ENCODE measurements at places on chromosomes 13 and 19.

DNA sequence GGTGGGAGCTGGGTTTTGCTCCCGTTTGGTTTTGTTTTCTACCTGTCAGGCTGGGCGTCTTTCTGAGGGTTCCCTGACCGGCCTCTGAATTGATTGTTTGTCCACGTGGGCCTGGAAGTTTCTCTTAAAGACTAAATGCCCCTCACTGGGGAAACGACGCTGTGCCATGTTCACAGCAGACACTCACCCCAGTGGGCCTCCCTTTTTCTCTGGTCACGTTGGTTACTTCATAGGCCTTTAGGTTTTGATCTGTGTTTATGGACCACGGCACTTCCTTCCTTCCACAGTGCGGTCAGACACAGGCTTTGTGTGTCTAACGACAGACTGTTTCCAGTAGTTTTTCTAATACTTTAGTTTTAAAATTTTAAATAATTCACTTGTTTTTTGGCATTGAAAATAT is 20.1 kb upstream of the NDUFS7 start:
- no peak for DNase-seq

GRCh38 chr19:34217952-34218817 is 36.2 kb upstream of the GARRE1 start:
- DNase-seq: peak; percentile 81

- no peak for DNase-seq
These were observed 16.0 kb downstream of the PRKCSH start for GRCh38 chr19:11451327-11451870.

- DNase-seq: no peak
These were observed 19.7 kb downstream of the ELF1 start for GRCh38 chr13:40999416-40999815.

- DNase-seq: no peak
These were observed 41.1 kb downstream of the B3GLCT start for GRCh38 chr13:31240921-31241320.

DNA sequence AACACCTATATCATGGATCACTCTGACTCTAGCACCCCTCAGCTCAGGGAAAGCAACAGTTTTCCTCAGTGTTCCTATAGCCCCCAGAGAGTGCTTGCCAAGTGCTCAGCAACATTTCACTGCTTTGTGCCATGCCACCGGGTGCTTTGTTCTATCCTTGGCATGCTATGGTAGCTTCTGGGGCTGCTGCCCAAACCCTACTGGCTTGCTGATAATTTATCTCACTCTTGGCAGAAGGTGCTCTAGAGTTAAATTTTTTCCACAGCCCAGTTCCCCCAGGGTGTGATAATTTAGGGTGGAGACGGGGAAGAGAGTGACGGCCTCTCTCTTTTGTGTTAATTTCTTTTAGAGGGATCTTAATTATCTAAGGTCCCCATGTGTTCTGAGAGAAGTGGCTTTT is 12.6 kb upstream of the CSNK1A1L start:
- no peak for DNase-seq

DNA sequence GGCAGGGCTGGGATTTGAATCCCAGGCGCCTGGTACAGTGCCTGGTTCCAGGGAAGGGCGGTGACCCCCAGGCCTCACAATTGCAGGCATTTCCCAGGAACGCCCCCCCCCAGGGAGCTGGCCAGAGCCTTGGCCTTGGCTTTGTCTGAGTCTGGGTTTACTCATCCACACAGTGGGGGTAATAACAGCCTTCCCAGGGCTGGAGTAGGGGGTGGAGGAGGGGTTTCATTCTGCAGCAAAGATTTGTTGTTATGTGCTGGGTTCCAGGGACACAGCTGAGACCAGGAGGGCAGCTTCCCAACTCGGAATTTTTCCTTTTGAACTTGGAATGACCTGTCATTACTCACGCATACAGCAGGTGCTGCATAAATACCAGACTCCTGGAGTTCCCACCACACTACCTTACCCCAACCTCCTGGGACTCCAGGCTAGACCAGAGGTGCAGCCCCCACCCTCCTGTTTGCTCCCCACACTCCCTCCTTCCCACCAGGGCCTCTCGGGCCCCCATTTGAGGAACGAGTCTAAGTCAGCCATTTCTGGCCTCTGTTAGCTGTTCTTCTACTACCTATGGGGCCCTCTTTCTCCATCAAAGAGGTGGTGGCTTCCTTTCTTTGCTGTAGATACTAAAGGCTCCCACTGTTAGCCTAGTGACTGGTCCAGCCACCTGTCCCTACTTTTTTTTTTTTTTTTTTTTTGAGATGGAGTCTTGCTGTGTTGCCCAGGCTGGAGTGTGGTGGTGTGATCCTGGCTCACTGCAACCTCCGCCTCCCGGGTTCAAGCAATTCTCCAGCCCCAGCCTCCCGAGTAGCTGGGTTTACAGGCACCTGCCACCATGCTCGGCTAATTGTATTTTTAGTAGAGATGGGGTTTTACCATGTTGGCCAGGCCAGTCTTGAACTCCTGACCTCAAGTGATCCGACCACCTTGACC is 1.6 kb upstream of the ADAMTS10 start:
- DNase-seq: peak; percentile 62

GRCh38 chr19:51750400-51751094 is 1.1 kb downstream of the FPR1 start:
- DNase-seq: no peak

GRCh38 chr19:10852098-10852800 is 4.0 kb downstream of the C19orf38 start:
- DNase-seq: no peak

DNA sequence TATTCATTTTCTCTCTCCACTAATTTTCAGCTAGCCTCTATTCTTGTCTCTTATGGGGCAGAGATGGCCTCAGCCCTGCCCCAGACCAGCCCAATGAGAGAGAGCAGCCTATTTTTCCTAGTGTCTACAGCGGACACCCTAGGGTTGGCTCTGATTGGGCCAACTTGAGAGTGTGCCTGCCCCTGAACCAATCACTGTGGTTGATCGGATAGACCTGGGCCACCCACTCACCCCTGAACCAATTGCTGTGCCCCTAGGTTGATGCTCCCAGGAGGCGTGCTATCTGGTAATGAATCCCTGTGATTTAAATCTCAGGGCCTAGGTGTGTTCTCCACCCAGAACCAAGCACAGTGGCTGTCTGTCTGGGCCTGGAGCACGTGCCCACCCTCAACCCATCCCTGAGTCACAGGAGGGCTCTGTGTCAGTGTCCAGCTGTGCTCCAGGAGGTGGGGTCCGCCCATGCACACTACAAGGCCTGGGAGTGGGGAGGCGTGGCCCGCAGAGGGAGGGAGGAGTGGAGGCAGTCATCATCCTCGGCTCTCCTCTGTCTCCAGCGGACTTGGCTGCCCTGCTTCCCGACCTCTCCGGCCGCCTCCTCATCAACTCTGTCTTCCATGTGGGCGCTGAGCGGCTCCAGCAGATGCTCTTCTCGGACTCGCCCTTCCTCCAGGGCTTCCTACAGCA is 14.9 kb upstream of the SCN1B start:
- DNase-seq: no peak

GRCh38 chr13:34901572-34901971 is 40.5 kb upstream of the NBEA start:
- no peak for DNase-seq

DNA sequence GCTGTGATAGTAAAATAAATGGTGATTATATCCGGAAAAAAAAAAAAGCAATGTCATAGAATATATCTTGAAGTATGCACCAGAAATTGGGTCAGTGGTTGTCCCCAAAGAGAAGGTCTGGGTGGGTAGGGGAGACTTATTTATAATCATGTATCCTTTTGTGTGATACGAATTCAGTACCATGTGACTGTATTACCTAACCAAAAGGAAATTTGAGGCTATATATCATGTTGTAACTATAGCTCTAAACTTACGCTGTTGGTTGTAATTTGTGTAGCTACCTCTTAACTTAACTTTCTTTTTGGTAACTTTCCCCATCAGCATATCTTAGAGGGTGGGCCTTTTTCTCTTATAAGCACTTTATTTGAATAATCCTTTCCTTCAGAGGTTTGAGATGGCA is 25.2 kb upstream of the KCTD4 start:
- DNase-seq: no peak

DNA sequence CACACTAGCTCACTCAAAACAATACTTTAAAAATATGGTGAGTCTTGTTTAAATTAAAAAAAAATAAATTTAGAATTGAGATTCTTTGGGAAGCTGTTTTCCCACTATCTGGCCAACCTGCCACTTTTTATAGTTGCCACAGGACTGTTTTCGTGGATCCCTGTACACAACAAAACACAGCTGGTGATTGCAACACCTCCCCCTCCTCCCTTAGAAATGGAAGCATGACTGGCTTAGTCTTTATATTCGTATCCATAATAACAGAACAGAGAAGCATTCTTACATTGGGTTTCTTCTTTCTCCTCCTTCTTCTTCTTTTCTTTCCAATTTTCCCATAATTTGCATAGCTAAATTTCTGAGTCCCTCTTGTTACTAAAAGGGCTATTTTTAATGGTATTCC is 79.5 kb upstream of the GJB6 start:
- no peak for DNase-seq

DNA sequence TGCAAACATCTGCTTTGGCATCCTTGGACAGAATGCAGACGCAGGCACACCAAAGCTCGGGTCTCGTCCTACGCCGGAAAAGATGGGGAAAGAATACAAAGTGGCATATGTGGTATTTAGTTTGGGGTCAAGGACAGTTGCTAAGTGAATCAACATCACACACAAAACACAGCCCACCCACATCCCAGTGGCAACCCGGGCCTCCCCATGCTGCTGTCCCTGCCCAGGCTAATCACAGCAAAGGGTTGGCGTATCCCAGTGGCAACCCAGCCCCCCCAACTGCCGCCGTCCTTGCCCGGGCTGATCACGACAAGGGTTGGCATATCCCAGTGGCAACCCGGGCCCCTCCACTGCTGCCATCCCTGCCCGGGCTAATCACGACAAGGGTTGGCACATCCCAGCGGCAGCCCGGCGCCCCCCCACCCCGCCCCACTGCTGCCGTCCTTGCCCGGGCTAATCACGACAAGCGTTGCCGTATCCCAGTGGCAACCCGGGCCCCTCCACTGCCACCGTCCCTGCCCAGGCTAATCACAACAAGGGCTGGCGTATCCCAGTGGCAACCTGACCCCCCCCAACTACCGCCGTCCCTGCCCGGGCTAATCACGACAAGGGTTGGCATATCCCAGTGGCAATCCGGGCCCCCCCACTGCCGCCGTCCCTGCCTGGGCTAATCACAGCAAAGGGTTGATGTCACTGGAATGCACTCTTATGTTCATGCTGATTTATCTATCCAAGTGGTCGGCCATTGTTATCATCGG is 167.8 kb upstream of the SOX1 start:
- no peak for DNase-seq

GRCh38 chr19:18001777-18002345 is 6.1 kb upstream of the ARRDC2 start:
- DNase-seq: no peak

DNA sequence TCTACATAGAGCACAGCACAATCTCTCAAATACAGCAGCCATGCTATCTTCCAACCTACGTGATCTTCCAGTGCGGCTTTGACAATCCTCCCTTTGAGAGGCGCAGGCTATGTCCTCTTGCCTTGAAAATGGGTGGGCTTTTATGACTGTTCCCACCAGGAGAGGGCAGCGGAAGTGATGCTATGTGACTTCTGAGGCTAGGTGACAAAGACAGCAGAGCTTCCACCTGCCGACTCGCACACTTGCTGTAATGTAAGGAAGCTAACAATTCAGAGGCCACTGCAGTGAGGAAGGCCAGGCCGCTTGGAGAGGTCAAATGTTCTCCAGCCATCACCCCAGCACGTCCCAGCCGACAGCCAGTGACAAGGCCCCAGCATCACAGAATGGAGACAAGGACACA is 65.8 kb downstream of the MRPL57 start:
- no peak for DNase-seq

- DNase-seq: peak; percentile 61
These were observed 75.9 kb upstream of the RNF113B start for GRCh38 chr13:98252931-98253470.

- no peak for DNase-seq
These were observed 13.3 kb downstream of the EFNB2 start for GRCh38 chr13:106522112-106522705.

- DNase-seq: no peak
These were observed 7.3 kb downstream of the LENG1 start for GRCh38 chr19:54152267-54152666.

- DNase-seq: no peak
These were observed 48.4 kb downstream of the CAB39L start for GRCh38 chr13:49395451-49395865.

- no peak for DNase-seq
These were observed 64.2 kb downstream of the CRYL1 start for GRCh38 chr13:20461481-20461859.

DNA sequence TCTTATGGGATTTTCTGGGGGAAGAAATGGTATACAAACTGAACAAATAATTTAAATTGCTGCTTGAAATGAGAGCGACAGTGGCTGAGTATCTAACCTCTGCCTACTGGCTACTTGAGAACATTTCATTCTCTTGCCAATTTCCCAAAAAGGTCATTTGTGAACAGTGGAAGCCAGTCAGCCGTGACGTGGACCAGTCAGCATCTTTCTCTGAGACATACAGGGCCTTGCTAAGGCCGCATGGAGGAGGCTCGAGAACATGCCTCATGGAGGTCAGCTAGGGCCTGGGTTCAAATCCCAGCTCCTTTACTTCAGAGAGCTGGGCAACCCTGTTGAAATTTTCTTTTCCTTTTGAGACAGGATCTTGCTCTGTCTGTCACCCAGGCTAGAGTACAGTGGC is 20.3 kb downstream of the ZC3H4 start:
- no peak for DNase-seq

DNA sequence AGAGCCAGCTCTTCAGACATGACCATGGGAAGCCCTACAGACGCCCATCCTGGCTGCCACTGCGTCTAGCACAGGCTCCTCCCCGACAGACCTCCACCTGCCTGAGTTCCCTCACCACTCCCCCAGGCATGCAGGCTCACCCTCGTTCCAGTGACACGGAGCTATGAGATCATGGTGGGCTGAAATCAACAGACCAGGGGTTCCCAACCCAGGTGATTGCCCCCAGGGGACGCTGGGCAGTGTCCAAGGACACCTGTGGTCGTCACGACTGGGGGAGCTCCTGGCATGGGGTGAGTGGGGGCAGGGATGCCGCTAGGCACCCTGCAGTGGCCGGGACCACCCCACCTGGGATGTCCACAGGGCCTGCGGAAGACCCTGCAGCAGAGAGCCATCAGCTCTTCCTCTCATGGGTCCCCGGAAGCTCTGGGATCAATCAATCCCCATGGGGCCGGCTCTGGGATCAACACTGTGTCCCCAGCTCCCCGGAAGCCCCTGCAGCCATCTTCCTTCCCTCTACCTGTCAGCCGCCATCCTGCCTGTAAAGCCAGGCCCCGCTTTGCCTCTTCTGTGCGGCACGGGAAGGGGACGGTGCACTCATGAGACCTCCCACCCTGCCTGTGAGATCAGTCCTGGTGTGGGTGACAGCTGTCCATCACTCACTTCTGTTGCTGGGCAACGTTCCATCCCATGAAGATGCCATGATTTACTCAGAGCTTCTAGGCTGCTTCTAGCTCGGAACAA is 12.8 kb upstream of the MADCAM1 start:
- no peak for DNase-seq

DNA sequence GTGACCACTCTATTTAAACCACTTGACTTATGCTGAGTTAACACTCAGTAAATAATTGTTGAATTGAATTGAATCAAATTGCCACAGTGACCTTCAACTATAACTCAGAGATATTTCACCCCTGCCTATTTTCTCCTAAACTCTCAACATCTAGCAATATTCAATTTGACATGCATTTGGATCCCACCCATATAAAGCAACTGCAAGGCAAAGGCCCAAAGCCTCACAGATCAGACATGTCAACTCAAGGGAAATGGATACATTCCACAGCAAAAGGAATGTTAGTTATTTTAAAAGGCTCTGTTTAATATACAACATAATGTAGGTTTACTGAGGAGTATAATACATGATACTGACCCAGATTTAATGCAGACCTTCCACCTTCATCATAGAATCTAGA is 107.4 kb downstream of the KCTD12 start:
- DNase-seq: no peak

GRCh38 chr19:764301-764700 is 13.4 kb downstream of the MISP start:
- no peak for DNase-seq

Data from SJSA1 (cell line).